ENCODE measurements at places on chromosomes 5 and 9.
A peak's percentile ranks its signal among the peaks of the same experiment; 100 is the strongest.

GRCh38 chr9:114008667-114009410, 69.3 kb downstream of the AMBP start:
- DNase-seq, result no peak

- DNase-seq, result no peak
Observed at GRCh38 chr5:14415024-14415697, 166.4 kb upstream of the OTULINL start.

- DNase-seq, result peak; percentile 41
Observed at GRCh38 chr5:98110282-98110691, 663.2 kb upstream of the RGMB start.

DNA sequence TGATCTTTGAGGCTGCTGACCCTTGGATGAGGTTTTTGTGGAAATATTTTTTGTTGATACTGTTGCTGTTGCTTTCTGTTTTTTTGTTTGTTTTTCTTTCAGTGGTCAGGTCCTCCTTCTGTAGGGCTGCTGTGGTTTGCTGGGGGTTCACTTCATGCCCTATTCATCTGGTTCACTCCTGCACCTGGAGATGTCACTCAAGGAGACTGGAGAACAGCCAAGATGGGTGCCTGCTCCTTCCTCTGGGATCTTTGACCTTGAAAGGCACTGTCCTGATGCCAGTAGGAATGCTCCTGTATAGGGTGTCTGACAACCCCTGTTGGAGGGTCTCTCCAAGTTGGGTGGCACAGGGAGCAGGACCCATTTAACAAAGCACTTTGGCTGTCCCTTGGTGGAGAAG, 67.0 kb upstream of the ACTBL2 start:
- no peak for DNase-seq

DNA sequence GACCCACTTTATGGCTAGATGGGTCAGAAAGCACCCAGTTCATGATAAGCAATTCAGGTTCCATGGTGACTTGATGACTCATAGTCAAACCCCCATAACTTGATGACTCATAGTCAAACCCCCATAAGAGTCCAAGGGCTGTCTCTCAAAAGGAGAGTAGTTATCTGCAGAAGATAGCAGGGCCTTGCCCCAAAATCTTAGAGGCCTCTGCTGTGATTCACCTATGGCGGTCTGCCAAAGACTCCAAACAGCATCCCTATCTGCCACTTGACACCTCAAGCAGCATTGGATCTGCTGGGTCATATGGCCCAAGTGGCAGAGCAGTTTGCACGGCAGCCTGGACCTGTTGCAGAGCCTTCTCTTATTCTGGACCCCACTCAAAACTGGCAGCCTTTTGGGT, 395.2 kb upstream of the KIF2A start:
- DNase-seq, result no peak
